ENCODE measurements at places on chromosomes 13 and 19. TPM values are rescaled to one million over a fixed set of nuclear protein-coding genes. Genes with fewer than 3 reads are reported as not detected.
A peak's percentile ranks its signal among the peaks of the same experiment; 100 is the strongest.

DUS3L gene
- total RNA-seq, result 15.6 TPM

GRCh38 chr13:113919761-113920559, 53.9 kb downstream of the C13orf46 start:
- H3K27ac ChIP-seq, result no peak overlapping the region
- no peak for DNase-seq
- H3K27me3 ChIP-seq, result peaks cover 1% of the 10 kb centered on the region
- H3K4me1 ChIP-seq, result peaks cover 15% of the 10 kb centered on the region
- peaks cover 50% of the 10 kb centered on the region for H3K36me3 ChIP-seq

DNA sequence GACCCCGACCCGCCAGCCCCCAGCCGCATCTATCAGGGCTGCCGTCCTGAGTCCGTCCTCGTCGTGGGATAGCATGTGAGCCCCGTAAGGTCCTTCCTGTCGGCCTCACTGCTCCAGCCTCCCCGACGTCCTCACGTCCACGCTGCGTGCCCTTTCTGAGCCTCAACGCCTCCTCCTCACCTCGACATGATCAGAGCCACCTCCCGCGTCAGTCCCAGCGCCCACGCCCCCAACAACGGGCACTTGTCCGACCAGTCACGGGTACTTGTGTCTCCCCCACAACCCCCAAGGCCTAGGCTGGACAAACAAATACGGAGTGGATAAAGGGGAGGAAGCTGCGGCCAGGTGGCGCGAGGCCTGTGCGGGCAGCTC, 665 bp downstream of the ZNF497 start:
- no peaks in the 10 kb centered on the region for H3K36me3 ChIP-seq
- peak overlapping the region; percentile 99 for H3K4me3 ChIP-seq
- H3K27me3 ChIP-seq, result peaks cover 2% of the 10 kb centered on the region

DNA sequence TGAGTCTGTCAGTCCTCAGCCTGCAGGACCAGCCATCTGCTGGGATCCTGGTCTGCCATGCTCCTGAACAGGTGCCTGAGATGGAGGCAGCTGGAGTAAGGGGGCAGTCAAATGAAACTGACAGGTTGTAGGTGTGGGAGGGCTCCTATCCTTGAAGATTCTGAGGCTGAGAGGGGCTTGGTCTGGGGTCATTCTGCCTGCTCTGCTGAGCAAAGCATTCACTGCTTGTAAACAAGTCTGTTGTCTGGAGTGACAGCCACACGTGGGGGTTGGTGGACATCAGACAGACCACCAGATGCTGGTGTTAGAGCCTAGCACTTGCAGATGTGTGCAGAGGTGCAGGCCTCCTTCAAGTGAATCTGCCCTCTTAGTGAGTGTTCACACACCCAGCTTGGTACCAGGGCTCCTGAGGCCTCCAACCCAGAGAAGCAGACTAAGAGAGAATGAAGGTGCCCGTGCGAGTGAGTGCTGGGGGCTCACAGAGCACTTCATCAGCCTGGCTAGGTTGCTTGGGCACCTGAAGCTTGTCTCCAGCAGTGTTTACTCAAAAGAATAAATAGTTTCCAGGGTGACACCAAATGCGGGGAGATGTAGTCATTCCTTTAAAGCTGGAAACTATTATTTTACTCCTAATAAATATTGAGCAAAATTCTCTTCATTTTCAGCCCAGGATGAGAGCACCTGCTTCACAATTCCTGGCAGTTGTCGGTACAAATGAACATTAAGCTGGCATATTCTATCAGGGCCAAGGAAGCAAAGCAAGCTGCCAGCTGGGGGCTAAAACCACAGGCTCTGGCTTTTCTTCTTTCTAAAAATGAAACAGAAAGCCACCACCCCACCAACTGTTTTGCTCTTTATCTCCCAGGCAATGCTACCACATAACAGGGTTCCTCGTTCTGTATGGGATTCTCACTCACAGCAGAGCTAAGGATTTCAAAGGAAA, 82.3 kb downstream of the RNASEH2B start:
- peaks cover 18% of the 10 kb centered on the region for H3K4me1 ChIP-seq
- no peak for DNase-seq
- no peaks in the 10 kb centered on the region for H3K36me3 ChIP-seq
- no peak overlapping the region for H3K4me3 ChIP-seq
- H3K27me3 ChIP-seq, result peaks cover 31% of the 10 kb centered on the region
- no peak overlapping the region for H3K27ac ChIP-seq

ZSCAN5B gene
- total RNA-seq, result not detected

DNA sequence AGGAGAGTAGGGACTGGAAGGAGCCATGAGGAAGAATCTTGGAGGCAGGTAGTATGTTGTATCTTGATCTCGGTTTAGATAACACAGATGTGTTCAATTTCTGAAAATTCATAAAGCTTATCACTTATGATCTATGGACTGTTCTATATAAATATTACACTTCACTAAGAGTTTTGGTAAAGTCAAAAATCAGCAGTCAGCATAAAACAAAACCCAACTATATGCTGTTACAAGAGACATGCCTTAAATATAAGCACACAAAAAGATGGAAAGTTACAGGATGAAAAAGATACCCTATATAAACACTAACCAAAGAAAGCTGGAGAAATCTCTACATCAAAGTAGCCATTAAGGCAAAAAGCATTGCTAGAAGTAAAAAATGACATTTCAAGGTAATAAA, 4.5 kb upstream of the KASH5 start:
- no peak overlapping the region for H3K27ac ChIP-seq
- no peaks in the 10 kb centered on the region for H3K4me1 ChIP-seq
- no peaks in the 10 kb centered on the region for H3K36me3 ChIP-seq
- H3K27me3 ChIP-seq, result peaks cover 12% of the 10 kb centered on the region

DNA sequence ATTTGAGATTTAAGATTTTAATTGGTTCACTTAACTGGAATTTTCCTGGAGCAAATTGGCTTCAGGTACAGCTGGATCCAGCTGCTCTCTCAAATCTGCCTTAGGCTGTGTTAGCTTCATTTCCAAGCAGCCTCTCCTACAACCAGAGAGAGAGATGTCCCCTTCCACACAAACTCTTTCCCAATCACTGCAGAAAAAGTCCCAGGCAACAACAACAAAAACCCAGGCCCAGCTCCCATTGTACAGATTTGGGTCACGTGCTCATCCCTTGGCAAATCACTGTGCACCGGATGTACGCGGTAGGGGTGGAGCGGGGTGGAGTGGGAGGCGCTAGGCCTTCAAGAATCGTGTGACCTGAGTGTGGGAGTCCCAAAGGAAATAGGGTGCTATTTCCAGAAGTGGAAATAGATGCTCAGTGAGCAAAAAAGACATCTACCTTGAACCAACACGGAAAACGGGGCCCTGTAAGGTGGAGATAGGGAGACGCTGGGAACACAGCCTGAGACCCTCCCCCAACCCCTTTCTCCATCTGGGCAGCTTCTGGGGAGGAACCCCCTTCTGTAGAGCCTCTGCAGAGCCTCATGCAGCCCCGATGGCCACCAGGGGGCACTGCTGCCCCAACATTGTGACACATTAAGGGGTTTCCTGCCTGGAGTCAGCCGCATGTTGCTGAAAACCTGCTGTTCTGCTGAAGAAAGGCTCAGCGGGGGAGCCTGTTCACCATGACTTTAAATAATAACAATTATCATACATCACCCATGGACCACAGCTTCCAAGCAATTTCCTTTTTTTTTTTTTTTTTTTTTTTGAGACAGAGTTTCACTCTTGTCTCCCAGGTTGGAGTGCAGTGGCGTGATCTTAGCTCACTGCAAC, 25.4 kb downstream of the HPN start:
- peaks cover 6% of the 10 kb centered on the region for H3K36me3 ChIP-seq
- H3K4me1 ChIP-seq, result peaks cover 31% of the 10 kb centered on the region
- peak; percentile 62 for DNase-seq
- H3K27me3 ChIP-seq, result peaks cover 6% of the 10 kb centered on the region
- H3K27ac ChIP-seq, result no peak overlapping the region

DNA sequence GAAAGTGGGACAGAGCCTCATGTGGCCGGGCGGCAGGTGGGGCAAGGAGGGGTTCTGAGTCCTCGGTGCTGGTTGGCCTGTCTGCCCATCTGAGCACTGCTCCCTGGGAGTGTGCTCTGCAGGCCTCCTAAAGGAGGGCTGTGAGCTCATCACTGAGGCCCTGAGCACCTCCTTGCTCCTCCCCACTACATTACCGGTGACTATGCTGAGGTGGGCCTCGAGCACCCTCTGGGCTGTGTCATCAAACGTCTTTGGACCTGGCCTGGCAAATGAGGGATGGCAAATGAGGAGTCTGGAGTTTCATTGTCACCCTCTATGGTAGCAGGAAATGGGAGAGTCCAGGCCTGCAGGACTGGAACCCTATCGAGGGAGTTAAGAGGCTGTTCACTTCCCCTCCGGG, 38.8 kb upstream of the ZNF429 start:
- H3K4me1 ChIP-seq, result no peaks in the 10 kb centered on the region
- no peak overlapping the region for H3K27ac ChIP-seq
- H3K27me3 ChIP-seq, result no peaks in the 10 kb centered on the region
- no peaks in the 10 kb centered on the region for H3K36me3 ChIP-seq
- H3K4me3 ChIP-seq, result no peak overlapping the region

- H3K4me3 ChIP-seq, result no peak overlapping the region
- no peak for DNase-seq
- H3K27me3 ChIP-seq, result peaks cover 2% of the 10 kb centered on the region
- H3K4me1 ChIP-seq, result no peaks in the 10 kb centered on the region
- no peaks in the 10 kb centered on the region for H3K36me3 ChIP-seq
Measured at GRCh38 chr13:78317030-78317429, 286.3 kb downstream of the POU4F1 start.

- peaks cover 5% of the 10 kb centered on the region for H3K27me3 ChIP-seq
- H3K4me3 ChIP-seq, result no peak overlapping the region
- peaks cover 10% of the 10 kb centered on the region for H3K36me3 ChIP-seq
- DNase-seq, result no peak
- no peak overlapping the region for H3K27ac ChIP-seq
Measured at GRCh38 chr19:18669524-18669817, 14.0 kb upstream of the CRTC1 start.

ERICH6B gene
- not detected for total RNA-seq

- H3K27me3 ChIP-seq, result no peaks in the 10 kb centered on the region
- peak overlapping the region; percentile 86 for H3K27ac ChIP-seq
- H3K4me3 ChIP-seq, result no peak overlapping the region
- H3K4me1 ChIP-seq, result peaks cover 47% of the 10 kb centered on the region
- peak; percentile 92 for DNase-seq
- H3K36me3 ChIP-seq, result no peaks in the 10 kb centered on the region
Measured at GRCh38 chr19:2529473-2529918, 53.6 kb downstream of the GADD45B start.

LGALS4 gene
- total RNA-seq, result not detected

GRCh38 chr13:63873936-63874335, 2458.3 kb upstream of the PCDH20 start:
- no peak for DNase-seq
- no peak overlapping the region for H3K4me3 ChIP-seq
- H3K27me3 ChIP-seq, result peaks cover 2% of the 10 kb centered on the region
- no peaks in the 10 kb centered on the region for H3K36me3 ChIP-seq

- peak overlapping the region; percentile 87 for H3K27ac ChIP-seq
- DNase-seq, result no peak
- peaks cover 10% of the 10 kb centered on the region for H3K36me3 ChIP-seq
- peaks cover 33% of the 10 kb centered on the region for H3K4me1 ChIP-seq
- peak overlapping the region; percentile 92 for H3K4me3 ChIP-seq
Measured at GRCh38 chr19:33374236-33374714, 766 bp downstream of the CEBPG start.

- peaks cover 6% of the 10 kb centered on the region for H3K4me1 ChIP-seq
- peaks cover 50% of the 10 kb centered on the region for H3K36me3 ChIP-seq
- no peak for DNase-seq
- H3K27me3 ChIP-seq, result no peaks in the 10 kb centered on the region
- H3K27ac ChIP-seq, result no peak overlapping the region
Measured at GRCh38 chr13:95588134-95588533, 35.6 kb downstream of the CLDN10 start.

LHB gene
- not detected for total RNA-seq

IRGC gene
- total RNA-seq, result not detected

DNA sequence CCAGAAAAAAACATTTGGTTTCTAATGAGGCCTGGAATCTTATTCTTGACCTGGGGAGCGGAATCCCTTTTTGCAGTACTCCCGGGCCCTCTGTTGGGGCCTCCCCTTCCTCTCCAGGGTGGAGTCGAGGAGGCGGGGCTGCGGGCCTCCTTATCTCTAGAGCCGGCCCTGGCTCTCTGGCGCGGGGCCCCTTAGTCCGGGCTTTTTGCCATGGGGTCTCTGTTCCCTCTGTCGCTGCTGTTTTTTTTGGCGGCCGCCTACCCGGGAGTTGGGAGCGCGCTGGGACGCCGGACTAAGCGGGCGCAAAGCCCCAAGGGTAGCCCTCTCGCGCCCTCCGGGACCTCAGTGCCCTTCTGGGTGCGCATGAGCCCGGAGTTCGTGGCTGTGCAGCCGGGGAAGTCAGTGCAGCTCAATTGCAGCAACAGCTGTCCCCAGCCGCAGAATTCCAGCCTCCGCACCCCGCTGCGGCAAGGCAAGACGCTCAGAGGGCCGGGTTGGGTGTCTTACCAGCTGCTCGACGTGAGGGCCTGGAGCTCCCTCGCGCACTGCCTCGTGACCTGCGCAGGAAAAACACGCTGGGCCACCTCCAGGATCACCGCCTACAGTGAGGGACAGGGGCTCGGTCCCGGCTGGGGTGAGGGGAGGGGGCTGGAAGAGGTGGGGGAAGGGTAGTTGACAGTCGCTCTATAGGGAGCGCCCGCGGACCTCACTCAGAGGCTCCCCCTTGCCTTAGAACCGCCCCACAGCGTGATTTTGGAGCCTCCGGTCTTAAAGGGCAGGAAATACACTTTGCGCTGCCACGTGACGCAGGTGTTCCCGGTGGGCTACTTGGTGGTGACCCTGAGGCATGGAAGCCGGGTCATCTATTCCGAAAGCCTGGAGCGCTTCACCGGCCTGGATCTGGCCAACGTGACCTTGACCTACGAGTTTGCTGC, at the start of gene ICAM4:
Gene ICAM4 (plus strand): TSS at position 153 of the 935 bp plus-strand sequence. CDS start 58 bp downstream, at position 211.
- peaks cover 6% of the 10 kb centered on the region for H3K36me3 ChIP-seq
- DNase-seq, result no peak
- H3K27ac ChIP-seq, result no peak within 1 kb of the TSS
- peaks cover 34% of the 10 kb centered on the region for H3K4me1 ChIP-seq

GRCh38 chr19:38209671-38210457, 14.2 kb downstream of the DPF1 start:
- DNase-seq, result peak; percentile 19
- peak overlapping the region; percentile 85 for H3K4me3 ChIP-seq
- H3K27me3 ChIP-seq, result peaks cover 5% of the 10 kb centered on the region
- peaks cover 30% of the 10 kb centered on the region for H3K4me1 ChIP-seq
- peak overlapping the region; percentile 84 for H3K27ac ChIP-seq

DNA sequence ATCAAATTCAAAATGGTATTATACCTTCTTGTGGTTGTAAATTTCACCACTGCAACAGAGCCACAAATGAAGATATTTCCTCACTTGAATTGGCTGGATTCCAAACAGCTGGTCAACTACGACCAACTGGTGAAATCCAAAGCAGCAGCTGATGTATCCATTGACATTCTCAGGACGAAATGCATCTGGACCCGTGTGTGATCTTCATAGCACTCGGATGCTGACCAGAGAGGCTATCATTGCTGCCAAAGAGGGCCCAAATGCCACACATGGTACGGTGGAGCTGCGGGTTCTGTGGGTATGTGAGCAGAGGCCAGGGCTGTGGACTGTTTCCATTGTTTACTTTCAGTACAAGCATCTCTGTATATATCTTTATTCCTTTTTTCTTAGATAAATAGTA, 25.6 kb upstream of the PCCA start:
- H3K4me1 ChIP-seq, result no peaks in the 10 kb centered on the region
- no peak for DNase-seq
- H3K27me3 ChIP-seq, result peaks cover 7% of the 10 kb centered on the region
- no peak overlapping the region for H3K4me3 ChIP-seq

All from HFFc6 (cell line).